ENCODE measurements at places on chromosomes 4 and X.

DNA sequence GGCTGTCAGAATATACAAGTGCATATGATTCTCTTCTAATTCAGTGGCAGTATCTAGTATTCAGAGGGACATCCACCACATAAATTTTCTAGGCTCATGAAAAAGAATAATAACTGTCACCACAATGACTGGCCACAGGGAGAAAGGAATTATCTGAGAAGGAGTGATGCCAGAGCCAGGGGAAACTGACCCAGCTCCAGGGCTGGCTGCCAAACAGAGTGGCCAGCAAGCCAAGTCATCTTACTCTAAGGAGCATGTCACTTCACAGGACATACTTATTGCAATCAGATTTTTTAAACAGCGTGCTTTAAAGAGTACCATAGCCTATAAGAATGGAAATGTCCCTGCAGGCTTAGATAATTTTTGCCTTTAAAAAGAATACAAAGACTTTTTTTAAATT is 5.8 kb upstream of the SEPTIN11 start:
- no peak for DNase-seq

DNA sequence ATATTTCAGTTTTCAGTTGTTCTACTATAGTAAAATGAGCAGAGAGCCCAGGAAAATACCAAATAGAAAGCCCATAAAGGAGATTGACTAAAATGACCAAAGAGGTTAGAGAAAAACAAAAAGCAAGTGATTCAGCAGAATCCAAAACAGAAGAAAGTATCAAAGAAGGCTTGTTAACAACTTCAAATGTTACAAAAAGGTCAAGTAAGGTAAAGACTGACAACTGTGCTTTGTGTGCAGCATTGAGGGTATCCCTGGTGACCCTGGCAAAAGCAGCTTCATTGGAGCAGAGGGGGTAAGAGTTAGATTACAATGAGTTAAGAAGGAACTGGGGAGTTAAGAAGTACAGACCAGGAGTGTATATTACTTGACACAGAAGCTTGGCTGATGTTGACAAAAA is 317.9 kb downstream of the OPHN1 start:
- no peak for DNase-seq

- DNase-seq = no peak
Observed at GRCh38 chr4:88759039-88759894, 61.6 kb upstream of the NAP1L5 start.

DNA sequence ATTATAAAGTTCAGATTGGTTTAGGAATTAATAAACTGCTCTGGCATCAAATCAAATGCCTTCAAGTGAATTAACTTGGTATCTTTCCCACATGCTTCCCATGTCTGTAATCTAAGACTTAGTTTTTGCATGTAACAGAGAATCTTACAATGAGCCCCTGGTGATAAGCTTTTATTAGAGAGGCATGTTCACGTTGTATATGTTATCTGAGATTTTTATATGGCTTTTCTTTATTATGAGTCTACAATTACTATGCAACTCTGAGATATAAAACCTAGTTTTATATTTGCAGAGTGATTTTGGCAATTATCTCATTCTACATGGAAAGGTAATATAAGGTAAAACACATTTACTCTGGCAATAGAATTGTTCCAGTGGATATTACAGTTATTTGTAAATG is 1578.4 kb upstream of the IGFBP7 start:
- DNase-seq = no peak

GRCh38 chr4:180106122-180106521 is 2137.1 kb upstream of the TENM3 start:
- no peak for DNase-seq

- no peak for DNase-seq
Observed at GRCh38 chrX:15909605-15910004, 55.0 kb upstream of the AP1S2 start.

DNA sequence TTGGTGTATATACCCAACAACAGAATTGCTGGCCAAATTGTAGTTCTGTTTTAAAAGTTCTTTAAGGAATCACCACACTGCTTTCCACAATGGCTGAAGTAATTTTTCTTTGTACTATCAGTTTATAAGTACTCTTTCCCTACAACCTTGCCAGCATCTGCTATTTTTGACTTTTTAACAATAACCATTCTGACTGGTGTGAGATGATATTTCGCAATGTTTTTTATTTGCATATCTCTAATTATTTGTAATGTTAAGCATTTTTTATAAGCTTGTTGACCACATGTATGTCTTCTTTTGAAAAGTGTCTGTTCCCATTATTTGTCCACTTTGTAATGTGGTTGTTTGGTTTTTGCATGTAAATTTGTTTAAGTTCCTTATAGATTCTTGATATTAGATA is 509.9 kb upstream of the POU3F4 start:
- DNase-seq = no peak

DNA sequence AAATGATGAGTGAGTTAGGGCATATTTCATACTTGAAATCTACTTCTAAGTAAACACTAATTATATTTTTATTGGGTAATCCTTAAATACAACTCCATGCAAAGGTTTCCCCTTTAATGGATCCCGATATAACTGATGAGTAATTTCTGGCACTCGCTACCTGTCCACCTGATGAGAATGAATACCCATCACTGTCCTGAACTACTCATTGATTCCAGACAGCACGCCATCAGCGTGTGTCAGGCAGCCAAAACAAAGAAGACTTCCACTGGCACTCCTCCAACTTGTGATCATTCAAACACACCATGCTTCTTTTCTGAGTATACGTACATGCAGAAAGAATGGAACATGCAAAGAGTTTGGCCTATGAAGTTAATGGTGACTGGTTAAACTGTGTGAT is 69.4 kb downstream of the HCCS start:
- DNase-seq = no peak

- DNase-seq = no peak
Observed at GRCh38 chrX:153933748-153934147, 1.1 kb downstream of the NAA10 start.
